ENCODE measurements at places on chromosomes 13 and 19.

DNA sequence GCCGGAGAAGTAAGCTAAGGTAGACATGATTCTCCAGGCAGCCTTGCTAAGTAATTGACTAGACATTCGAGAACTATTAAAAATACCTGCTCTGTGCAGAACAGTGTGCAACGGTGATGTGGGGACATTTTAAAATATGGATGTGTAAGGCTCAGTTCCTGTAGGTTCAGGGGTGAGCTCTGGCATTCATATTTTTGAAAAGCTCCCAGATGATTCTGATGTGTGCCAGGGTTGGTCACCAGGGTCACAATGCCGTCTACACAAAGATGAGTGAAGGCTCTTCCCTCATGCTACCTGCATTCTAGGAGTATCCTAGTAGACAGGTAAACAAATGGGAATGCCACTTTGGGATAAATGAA lies 702 bp upstream of the EPSTI1 start:
- no peak for DNase-seq

GRCh38 chr19:57566396-57567265 lies 7.0 kb upstream of the ZNF550 start:
- no peak for DNase-seq

GRCh38 chr19:46648961-46649960 lies 11.7 kb downstream of the DACT3 start:
- DNase-seq: no peak

GRCh38 chr19:18519962-18520847 lies 1.7 kb downstream of the ELL start:
- DNase-seq: no peak

GRCh38 chr13:32032759-32033158 lies 1.2 kb downstream of the FRY start:
- DNase-seq: no peak

DNA sequence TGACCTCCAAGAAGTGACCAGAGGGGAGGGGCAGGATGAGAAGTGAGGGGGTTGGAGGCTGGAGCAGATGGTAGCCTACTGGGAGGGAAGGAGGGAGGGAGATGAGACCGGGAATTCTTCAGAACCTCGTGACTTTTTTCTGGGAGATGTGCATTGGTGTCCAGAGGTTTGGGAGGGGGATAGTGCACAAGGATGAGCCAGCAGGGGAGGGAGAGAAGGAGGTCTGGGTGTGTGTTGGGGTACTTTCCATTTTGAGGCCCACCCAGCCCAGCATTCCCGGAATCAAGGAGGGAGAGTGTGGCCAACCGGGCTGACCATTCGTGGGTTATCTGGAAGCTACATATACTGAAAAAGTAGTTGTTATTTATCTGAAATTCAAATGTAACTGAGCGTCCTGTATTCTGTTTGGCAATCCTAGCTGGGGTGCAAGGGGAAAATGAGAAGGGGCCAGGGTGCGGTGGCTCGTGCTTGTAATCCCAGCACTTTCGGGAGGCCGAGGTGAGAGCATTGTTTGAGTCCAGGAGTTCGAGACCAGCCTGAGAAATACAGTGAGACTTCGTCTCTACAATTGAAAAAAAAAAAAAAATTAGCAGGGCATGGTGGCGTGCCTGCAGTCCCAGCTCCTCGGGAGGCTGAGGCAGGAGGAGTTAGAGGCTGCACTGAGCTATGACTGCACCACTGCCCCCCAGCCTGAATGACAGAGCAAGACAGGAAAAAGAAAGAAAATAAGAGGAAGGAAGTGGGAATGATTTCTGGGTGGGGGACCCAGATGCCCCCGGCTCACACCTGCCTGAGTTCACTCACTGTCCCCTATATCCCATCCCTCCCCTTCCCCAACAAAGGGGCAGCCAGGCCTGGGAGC lies 4.4 kb upstream of the C3 start:
- no peak for DNase-seq

DNA sequence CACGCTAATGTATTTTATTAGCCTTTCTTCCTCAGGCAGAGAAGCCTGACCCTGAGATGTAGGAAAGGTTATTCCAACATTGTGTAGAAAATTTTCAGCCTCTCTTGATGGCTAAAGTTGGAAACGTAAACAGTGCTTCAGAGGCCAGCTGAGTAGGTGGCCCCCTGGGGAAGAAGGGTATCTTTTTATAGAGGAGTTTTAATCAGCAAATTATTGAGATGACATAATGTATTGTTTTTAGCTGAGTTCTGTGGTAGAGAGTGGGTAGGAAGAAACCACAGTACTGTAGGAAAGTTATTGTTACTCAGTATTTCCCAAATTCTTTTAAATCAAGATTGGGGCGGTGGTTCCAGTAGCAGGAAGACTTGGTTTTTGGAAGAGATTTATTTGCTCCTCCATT lies 268.8 kb downstream of the DLEU7 start:
- no peak for DNase-seq

DNA sequence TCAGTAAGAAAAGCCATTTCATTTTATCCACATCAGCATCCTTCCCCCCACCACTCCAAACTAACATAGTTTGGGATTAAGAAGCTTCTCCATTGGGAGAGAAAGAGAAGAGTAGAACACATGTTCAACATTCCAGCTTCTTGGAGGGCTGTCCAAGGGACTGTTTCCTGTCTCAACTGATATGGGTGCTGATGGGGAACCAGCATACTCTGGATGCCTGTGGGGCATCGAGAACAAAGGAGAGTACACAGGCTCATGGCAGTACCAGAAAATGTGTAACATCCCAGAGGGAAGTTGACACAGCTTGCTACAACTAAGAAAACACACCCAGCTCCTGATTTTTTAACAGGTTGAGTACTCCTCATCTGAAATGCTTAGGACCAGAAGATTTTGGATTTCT lies 24.7 kb downstream of the SUCLA2 start:
- DNase-seq: no peak

GRCh38 chr13:50438351-50438750 lies 405.1 kb downstream of the DLEU7 start:
- DNase-seq: no peak

DNA sequence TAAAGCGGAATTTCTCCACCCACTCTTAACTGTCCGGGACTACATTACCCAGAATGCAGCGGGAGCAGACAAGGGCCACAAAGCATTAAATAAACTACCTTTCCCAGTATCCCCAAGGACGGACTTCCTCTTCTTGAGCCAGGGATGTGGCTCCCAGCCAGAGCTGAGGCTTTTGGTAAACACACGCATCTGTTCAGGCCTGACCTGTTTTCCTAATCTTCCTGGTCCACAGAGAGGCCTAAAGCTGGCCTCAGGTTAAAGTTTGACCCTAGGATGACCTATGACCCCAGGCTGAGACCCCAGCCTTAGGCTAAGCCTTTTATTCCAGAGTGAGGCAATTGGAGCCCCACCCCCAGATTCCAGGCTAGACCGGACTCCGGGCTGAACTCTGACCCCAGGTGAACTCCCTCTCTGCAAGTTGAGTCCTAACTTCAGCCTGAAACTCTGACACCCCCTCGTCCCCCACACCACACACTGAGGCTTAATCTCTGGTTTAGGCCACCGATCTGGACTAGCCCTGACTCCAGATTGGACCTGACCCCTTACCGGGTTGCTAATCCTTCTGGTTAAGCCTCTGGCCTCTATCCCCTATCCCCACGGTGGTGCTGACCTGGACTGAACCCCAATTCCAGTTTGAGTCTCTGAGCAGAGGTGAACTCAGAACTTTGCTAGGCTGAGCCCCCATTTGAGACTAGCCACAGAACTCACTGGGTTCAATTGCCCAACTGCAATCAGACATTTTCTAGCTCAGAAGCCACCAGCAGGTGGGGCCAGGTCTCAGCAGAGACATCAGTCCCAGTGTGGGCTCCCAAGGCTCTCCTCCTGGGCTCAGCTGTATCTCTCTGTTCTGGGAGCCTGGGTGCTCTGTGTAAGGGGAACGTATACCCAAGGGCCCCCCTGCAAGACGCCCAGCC lies 750 bp upstream of the GPR108 start:
- peak; percentile 53 for DNase-seq

- no peak for DNase-seq
These were observed 1.4 kb upstream of the BST2 start for GRCh38 chr19:17406887-17407196.

DNA sequence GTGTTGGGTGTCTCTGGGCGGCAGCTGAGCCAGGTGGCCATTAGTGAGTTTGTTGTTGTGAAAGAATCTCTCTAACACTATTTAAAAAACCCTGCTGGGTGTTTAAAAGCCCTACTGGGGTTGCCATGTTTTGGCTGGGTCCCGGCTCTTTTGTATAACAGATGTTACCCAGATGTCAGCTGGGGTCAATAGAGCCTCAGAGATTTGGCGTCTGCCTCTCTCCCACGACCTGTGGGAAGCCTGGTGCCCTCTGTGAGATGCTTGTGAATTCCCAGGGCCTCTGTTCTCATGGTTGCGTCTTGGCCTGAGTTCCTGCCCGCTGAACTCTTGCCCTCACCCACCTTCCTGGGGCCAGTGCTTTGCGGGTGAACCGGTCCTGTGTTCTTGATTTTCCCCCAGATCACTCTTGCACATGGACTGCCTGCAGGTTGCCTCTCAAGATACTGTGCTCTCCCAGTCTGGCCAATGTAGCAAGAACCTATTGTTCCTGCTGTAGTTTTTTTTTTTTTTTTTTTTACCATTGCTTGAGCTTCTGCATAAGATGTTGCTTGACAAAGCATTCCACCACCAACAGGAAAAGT lies 9.5 kb downstream of the NFILZ start:
- DNase-seq: no peak

DNA sequence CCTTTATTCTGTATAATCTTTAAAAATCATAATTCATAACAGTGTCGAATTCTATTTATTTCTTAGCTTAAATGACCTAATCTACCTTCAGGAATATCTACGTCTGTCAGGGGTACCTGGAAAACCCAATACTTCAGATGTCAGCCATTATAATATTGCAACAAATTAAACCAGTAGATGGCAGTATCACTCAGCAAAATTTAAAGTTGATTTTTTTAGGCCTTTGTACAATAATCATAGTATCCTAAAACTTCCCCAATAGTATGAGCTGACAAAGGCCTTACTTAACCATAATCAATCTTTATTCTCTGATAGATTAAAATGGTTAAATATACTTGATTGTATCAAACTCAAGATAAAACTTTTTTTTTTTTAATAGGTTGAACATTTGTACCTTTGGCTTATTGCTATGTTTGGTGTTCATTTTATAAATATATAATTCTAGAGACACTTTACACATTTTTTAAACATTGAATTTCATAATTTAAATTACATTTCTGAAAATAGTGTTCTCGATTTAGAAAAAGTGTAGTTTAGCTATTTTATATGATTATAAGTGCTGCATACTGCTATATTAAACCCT lies 830.2 kb upstream of the SPRY2 start:
- DNase-seq: no peak

GRCh38 chr19:2494447-2495129 lies 18.7 kb downstream of the GADD45B start:
- DNase-seq: peak; percentile 36

- no peak for DNase-seq
These were observed 443 bp downstream of the TBXA2R start for GRCh38 chr19:3606174-3606689.

DNA sequence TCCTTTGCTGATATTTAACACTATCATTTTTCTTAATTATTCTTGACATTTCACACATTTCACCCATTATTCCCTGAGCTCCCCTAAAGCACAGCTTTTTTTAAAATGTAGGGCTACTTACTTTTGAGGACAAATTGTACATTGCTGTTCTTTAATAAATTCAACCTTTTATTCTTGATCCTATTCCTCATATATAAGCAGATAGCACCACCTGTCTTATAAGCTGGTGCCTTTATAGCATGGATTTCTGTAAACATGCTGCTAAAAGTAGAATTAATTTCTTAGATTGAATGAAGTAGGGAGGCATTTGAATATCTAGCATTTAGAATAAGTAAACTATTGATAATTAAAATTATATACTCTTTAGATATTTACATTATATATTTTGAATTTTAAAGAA lies 603.4 kb upstream of the PCDH9 start:
- no peak for DNase-seq

DNA sequence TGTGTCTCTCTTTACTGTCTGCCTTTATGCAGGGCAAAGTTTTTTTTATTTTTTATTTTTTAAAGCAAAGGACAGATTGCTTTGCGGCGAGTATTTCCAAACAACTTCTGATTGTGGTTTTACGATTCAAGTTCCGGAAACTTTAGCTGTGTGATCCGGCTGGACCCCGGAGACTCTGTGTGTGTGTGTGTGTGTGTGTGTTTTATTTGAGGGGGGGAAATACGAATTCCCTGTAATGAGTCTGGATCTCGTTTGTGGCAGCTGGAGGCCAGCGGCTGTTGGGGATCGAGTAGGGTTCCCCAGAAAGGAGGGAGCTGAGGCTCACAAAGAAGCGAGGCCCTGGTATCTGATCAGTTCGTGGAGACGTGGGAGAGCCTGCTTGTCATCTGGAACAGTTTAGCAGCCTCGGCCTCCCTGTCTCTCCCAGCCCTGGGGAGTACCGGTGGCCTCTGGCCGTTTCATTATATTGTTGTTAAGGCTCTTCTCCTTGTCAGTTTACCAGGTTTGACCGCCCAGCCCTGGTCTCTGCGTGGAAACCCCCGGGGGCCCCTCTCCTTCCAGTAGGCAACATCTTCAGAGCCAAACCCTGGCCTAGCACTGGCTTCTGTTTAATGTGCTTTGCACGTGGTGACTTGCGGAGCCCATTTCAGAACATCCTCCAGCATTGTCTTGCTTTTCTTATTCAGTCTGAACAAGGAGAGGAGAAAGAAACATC lies 1.3 kb downstream of the FARP1 start:
- DNase-seq: no peak

DNA sequence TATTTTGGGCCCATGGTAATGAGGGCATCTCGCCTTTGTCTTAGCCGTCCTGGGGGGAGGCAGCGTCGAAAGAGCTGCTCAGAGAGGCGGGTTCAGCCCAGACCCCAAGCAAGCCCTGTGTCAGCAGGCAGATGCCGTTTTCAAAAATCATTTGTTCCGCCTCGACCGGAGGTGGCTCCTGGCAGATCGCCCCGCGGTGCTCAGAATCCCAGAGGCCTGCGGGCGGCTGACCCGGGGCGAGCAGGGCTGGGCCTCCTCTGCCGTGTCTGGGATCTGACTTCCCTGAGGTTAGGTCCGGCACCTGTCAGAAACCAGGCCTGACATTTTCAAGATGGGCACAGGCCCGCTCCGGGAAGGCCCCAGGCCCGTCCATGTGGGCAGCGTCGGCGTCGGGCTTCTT lies 36.1 kb downstream of the CRTC1 start:
- no peak for DNase-seq

- no peak for DNase-seq
These were observed 2.0 kb downstream of the GJB2 start for GRCh38 chr13:20190481-20191310.

- DNase-seq: no peak
These were observed 39.8 kb upstream of the EHD2 start for GRCh38 chr19:47673426-47673825.
